NCI-H226 (cell line): ENCODE measurements at places on chromosomes 12 and 14.

GRCh38 chr12:80551897-80552296 lies 107.9 kb downstream of the PTPRQ start:
- peak; percentile 95 for DNase-seq

DNA sequence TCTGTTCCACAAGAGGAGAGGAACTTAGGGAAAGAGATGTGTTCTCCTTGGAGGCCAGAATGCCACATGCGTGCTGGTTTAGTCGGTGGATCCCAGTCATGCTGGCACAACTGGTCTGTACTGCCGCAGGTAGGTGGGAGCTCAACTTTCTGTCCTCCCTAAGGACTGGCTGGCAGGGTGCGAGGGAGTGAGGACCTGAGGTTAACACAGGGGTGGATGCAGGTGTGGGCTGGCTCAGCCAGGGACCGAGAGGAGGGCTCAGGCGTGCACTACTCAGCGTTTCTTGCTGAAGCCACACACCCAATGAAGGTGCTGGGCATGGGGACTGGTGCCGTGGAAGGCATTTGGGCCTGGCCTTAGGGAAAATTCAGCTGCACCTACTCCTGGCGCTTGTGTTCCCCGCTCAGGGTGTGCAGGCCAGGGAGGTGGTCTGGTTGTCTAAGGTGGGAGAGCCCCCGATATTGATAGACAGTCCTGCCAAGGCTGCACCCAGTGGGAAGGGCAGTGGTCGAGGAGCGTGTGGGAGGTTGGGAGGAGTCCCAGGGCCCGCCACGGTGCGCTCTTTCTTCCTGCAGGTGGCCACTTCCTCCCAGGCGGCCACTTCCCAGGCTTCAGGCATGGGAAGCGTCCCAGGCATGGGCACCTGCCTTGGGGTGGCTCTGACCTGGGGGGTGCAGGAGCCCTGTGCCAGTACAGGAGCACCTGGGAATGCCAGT lies 138.4 kb downstream of the ADGRD1 start:
- no peak for DNase-seq

DNA sequence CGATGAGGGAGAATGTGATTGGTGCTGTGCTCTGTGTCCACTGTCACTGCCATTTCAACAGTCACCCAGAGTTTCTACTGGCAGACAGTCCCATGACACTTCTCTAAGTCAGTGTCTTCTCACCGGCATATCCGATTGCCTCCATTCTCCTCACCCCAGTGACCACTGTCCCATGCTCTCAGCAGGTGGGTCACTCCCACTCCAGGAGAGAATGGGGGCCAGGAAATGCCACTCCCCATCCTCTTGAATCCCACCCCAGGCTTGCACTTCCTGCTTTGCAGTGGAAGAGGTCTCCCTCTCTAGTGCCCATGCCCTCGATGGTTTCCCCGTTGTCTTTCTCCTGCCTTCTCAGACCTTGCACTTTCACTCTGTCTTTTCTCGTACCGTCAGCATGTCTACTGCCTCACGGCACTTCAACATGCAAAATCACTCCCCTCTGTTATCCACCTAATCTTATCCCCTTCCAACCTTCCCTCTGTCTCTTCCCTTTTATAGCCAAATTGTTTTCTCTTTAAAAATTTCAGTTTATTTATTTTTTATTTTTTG lies 2.2 kb upstream of the EP400 start:
- no peak for DNase-seq

- DNase-seq: peak; percentile 99
Observed at GRCh38 chr12:54306925-54307741, 6.3 kb upstream of the NFE2 start.

GRCh38 chr14:103161054-103161397 lies 37.8 kb downstream of the TNFAIP2 start:
- DNase-seq: no peak

DNA sequence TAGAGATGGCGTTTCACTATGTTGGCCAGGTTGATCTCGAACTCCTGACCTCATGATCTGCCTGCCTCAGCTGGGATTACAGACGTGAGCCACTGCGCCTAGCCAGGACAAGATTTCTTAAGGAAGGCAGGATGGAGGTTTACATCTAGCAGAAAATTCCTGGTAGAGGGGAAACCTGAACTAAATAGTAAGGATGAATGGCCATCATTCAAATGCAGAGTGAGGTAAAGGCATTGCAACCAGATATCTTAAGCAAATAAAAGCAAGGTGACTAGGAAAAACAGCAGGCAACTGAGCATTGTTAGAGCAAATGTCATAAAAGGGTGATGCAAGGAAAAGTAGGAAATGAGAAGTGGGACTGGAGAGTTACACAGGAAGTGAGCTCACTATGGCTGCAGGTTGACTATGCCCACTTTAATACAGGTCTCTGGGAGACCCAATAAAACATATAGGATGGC lies 133.0 kb downstream of the SOX5 start:
- DNase-seq: no peak

DNA sequence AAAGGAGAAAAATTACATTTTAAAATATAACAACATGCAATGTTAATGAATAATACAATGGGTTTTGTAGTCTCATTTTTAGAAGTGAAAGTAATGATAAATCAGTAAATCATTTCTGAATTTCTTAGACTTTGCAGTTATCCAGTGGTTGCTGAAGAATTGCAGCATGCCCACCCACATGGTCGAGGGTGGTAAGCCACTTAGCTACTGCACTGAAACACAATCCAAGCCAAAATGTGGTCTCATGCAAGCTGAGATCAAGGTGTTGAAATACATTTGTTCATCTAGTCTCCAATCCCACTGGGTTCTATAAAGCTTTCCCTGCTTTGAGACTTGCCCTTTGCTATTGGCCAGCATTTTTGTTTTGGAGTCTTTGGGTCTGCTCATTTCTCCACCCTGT lies 247.9 kb downstream of the NELL2 start:
- no peak for DNase-seq

GRCh38 chr12:96233939-96234461 lies 39.8 kb downstream of the ELK3 start:
- no peak for DNase-seq

DNA sequence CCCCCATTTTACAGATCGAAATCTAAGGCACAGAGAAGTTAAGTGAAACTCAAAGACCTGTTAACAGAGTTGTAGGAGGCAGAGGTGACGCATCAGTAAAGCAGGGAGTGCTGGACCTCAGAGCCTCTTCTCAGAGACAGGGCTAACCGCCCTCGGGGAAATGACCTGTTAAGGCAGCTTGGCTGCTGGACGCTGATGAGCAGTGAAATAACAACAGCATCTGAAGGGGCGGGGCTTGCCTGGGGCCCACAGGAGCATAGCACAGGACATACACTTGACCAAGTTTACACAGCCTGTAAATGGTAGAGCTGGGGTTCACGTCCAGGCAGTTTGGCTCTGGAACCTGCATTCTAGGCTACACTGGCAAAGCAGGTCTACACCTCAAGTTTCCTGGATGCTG lies 39.3 kb downstream of the LRTM2 start:
- peak; percentile 96 for DNase-seq

DNA sequence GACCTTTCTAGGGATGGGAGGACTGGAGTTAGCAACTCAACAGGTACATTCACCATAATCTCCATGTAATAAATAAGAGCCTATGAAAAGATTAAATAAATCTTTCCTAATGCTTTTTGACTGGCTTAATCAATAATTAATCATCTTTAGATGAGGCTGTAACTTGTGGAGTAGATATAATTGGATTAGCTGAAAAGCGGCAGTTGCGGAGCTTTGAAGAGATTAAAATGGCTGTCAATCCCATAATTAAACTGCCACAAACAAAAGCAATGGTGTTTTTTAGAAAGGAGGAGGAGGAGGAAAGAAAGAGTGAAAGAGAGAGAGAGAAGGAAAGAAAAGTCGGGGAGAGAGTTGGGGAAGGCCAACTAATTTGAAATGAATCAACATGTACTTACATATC lies 70.7 kb upstream of the TMEM263 start:
- no peak for DNase-seq

DNA sequence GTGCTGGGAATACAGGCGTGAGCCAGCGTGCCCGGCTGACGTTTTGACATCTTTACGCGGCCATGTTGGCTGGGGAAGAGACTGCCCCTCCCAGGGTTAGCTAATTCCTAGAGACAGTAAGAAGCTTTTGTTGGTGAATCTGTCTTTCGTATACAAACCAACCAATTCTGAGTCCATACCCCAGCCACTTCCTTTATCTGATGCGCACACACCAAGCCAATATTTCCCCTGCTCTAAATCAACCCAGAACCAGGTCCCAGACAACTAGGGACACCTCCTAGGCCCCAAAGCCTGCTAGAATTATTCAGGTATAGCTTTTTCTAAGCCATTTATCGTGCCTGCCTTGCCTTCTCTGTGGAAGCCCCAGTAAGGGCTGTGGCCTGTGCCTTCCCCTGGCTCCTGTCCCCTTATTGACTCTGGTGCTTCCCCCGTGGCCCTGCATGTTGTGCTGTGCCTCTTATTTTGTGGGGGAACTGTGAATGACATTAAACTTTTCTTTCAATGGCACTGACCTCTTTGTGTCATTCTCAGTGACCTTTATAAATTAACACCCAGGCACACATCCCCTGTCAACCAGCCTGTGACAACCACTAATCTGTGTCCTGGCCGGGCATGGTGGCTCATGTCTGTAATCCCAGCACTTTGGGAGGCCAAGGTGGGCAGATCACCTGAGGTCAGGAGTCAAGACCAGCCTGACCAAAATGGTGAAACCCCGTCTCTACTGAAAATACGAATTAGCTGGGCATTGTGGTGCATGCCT lies 10.7 kb upstream of the EVL start:
- no peak for DNase-seq

- no peak for DNase-seq
Observed at GRCh38 chr12:116790066-116790465, 52.0 kb downstream of the RNFT2 start.
